ENCODE measurements at places on chromosomes 7 and 10. TPM values are rescaled to one million over a fixed set of nuclear protein-coding genes. Genes with fewer than 3 reads are reported as not detected.

ACBD7 gene
- not detected for total RNA-seq

PSD gene
- total RNA-seq, result not detected

CPA4 gene
- not detected for total RNA-seq

NPY4R2 gene
- not detected for total RNA-seq

HIBADH gene
- total RNA-seq, result 10.6 TPM

KCNH2 gene
- not detected for total RNA-seq

CFAP69 gene
- total RNA-seq, result 0.85 TPM

STEAP4 gene
- 211 TPM for total RNA-seq

NYAP1 gene
- 0.96 TPM for total RNA-seq

HMX2 gene
- not detected for total RNA-seq

LBX1 gene
- total RNA-seq, result not detected

WDFY4 gene
- total RNA-seq, result 33.8 TPM

Data from ascending aorta (tissue), 2 donors.